ENCODE measurements at places on chromosomes 7 and 10. TPM values are rescaled to one million over a fixed set of nuclear protein-coding genes. Genes with fewer than 3 reads are reported as not detected.

PLEKHS1 gene
- total RNA-seq, result not detected

COL26A1 gene
- not detected for total RNA-seq

PIK3CG gene
- total RNA-seq, result 30.6 TPM

COL17A1 gene
- not detected for total RNA-seq

LDB1 gene
- total RNA-seq, result 103 TPM

PIK3AP1 gene
- 2.9 TPM for total RNA-seq

PAPOLB gene
- total RNA-seq, result not detected

C10orf67 gene
- not detected for total RNA-seq

- H3K36me3 ChIP-seq, result no peaks in the 10 kb centered on the region
- H3K27ac ChIP-seq, result no peak overlapping the region
Measured at GRCh38 chr7:12102126-12102525, 109.0 kb upstream of the TMEM106B start.

- H3K27ac ChIP-seq, result peak overlapping the region; percentile 52
- peak overlapping the region; percentile 59 for H3K4me3 ChIP-seq
- no peaks in the 10 kb centered on the region for H3K27me3 ChIP-seq
- no peaks in the 10 kb centered on the region for H3K4me1 ChIP-seq
- peak; percentile 74 for DNase-seq
Measured at GRCh38 chr7:44145479-44145968, 4.4 kb upstream of the MYL7 start.

GRCh38 chr10:2076528-2076927 is 339.2 kb upstream of the ADARB2 start:
- no peaks in the 10 kb centered on the region for H3K27me3 ChIP-seq
- H3K36me3 ChIP-seq, result no peaks in the 10 kb centered on the region
- H3K27ac ChIP-seq, result no peak overlapping the region
- H3K4me3 ChIP-seq, result no peak overlapping the region
- no peaks in the 10 kb centered on the region for H3K4me1 ChIP-seq

- no peaks in the 10 kb centered on the region for H3K4me1 ChIP-seq
- no peak overlapping the region for H3K27ac ChIP-seq
- DNase-seq, result no peak
Measured at GRCh38 chr10:3281941-3282673, 109.5 kb upstream of the PITRM1 start.

GRCh38 chr10:11411926-11412545 is 199.4 kb downstream of the USP6NL start:
- peaks cover 13% of the 10 kb centered on the region for H3K4me1 ChIP-seq
- no peaks in the 10 kb centered on the region for H3K36me3 ChIP-seq
- DNase-seq, result no peak
- no peak overlapping the region for H3K27ac ChIP-seq
- H3K4me3 ChIP-seq, result no peak overlapping the region

DNA sequence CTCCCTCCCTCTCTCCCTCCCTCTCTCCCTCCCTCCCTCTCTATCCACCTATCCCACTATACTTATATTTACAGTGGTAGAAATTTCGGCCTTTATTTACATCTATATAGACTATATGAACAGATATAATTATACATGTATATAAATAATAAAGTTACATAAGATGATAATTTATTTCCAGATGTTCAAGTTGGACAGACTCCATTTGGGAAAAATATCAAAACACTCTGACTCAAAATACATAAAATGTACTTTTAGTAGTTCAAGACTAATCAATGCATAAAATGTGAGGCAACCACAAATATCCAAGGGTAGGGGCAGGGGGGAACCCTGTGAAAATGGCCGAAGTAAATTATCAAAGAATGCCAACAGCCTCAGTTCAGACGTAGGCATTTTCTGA is 203.0 kb downstream of the FANK1 start:
- no peak overlapping the region for H3K27ac ChIP-seq
- no peak for DNase-seq
- no peaks in the 10 kb centered on the region for H3K27me3 ChIP-seq

- no peak overlapping the region for H3K4me3 ChIP-seq
- H3K4me1 ChIP-seq, result no peaks in the 10 kb centered on the region
- H3K36me3 ChIP-seq, result no peaks in the 10 kb centered on the region
Measured at GRCh38 chr10:52688899-52689298, 83.7 kb downstream of the MBL2 start.

GRCh38 chr10:3054851-3055199 is 12.5 kb upstream of the PFKP start:
- no peak for DNase-seq
- H3K4me3 ChIP-seq, result no peak overlapping the region
- no peak overlapping the region for H3K27ac ChIP-seq
- no peaks in the 10 kb centered on the region for H3K36me3 ChIP-seq

DNA sequence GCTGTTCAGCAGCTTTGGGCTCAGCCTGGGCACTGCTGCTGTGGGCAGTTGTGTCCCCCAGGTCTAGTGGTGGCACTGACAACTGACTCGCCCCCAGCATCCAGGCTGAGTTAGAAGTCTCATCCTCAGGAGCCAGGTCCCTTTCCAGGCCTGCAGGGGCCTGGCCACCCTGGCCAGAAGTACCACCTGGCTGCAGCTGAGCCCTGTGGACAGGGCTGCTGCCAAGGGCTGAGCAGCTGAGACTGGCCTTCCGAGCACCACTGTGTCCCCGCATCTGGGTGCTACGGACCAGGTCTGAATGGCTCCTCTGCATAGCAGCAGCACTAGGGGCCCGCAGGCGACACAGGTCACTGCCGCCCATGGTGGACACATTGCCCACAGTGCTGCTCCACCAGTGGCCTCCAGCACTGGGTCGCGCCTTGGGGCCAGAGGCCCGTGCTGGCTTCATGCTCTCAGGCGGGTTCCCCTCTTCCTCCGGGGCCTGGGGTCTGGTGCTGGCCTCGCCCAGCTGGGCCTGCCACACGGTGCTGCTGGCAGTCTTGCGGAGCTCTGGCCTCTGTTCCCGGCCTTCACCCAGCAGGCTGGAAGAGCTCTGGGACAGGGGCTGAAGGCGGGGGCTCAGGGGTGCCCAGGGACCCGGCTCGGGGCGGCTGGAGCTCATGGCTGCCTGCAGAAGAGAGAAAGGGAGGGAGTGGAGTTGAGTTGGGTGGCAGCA is 6.2 kb downstream of the GPRIN2 start:
- no peaks in the 10 kb centered on the region for H3K4me1 ChIP-seq
- no peak overlapping the region for H3K4me3 ChIP-seq
- peaks cover 2% of the 10 kb centered on the region for H3K27me3 ChIP-seq
- no peak overlapping the region for H3K27ac ChIP-seq
- H3K36me3 ChIP-seq, result no peaks in the 10 kb centered on the region

GRCh38 chr10:49165821-49166483 is 22.2 kb downstream of the TMEM273 start:
- no peak overlapping the region for H3K27ac ChIP-seq
- no peaks in the 10 kb centered on the region for H3K36me3 ChIP-seq
- no peaks in the 10 kb centered on the region for H3K4me1 ChIP-seq
- H3K4me3 ChIP-seq, result no peak overlapping the region
- no peak for DNase-seq
- no peaks in the 10 kb centered on the region for H3K27me3 ChIP-seq

- H3K36me3 ChIP-seq, result no peaks in the 10 kb centered on the region
- H3K4me1 ChIP-seq, result no peaks in the 10 kb centered on the region
- no peak overlapping the region for H3K4me3 ChIP-seq
- DNase-seq, result no peak
Measured at GRCh38 chr10:34835908-34836508, 20.9 kb upstream of the PARD3 start.

- no peaks in the 10 kb centered on the region for H3K36me3 ChIP-seq
- H3K4me3 ChIP-seq, result no peak overlapping the region
- peaks cover 12% of the 10 kb centered on the region for H3K4me1 ChIP-seq
- H3K27ac ChIP-seq, result no peak overlapping the region
Measured at GRCh38 chr10:63391812-63392211, 74.0 kb downstream of the JMJD1C start.

DNA sequence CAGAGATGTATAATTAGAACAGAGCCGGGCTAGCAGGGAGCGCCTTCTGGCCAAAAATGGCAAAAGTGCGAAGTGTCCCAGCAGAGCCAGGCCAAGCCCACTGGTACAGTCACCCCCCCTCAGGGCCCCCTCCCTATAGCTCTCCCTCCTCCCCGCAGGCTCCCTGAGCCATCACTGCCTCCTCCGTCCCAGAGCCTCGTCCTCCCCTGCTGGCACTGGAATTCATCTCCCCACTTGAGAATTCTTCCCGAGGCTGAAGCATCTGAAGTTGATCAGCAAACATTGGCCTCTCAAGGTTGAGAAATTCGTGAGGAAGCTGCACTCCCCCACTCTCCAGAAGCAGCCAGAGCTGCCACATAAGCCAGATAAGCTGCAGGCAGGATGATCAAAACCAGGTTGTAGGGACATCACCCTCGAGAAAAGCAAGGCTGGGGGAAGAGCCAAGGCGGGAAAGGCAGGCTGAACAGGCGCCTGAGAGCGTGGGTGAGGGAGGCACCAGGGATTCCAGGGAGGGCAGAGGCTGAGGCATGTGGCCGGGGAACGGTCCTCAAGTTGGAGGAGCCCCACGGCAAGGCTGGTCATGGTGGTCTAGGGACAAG is 23.4 kb downstream of the CAMK2G start:
- peaks cover 86% of the 10 kb centered on the region for H3K36me3 ChIP-seq
- no peaks in the 10 kb centered on the region for H3K27me3 ChIP-seq
- no peak for DNase-seq
- peaks cover 7% of the 10 kb centered on the region for H3K4me1 ChIP-seq

DNA sequence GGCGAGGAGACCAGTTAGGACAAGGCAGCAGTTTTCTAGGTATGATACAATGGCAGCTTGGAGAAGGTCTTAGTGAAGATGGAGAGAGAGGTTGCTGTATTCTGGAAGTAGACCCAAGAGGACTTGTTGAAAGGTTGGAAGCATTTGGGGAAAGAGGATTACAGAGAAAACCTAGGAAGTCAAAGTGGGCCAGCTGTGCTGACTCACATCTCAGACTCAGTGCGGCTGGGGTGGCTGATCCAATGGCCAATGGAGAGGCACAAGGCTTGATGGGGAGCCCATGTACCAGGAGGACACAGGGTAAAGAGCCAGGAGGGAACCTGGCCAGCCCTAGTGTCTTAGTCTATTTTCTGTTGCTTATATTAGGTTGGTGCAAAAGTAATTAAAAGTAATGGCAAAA is 194.5 kb upstream of the GALNT17 start:
- DNase-seq, result no peak
- H3K36me3 ChIP-seq, result no peaks in the 10 kb centered on the region
- H3K4me3 ChIP-seq, result no peak overlapping the region
- no peaks in the 10 kb centered on the region for H3K4me1 ChIP-seq

GRCh38 chr10:75428434-75429158 is 2.8 kb upstream of the LRMDA start:
- no peak overlapping the region for H3K4me3 ChIP-seq
- no peaks in the 10 kb centered on the region for H3K4me1 ChIP-seq
- no peak overlapping the region for H3K27ac ChIP-seq
- DNase-seq, result no peak
- H3K36me3 ChIP-seq, result no peaks in the 10 kb centered on the region

DNA sequence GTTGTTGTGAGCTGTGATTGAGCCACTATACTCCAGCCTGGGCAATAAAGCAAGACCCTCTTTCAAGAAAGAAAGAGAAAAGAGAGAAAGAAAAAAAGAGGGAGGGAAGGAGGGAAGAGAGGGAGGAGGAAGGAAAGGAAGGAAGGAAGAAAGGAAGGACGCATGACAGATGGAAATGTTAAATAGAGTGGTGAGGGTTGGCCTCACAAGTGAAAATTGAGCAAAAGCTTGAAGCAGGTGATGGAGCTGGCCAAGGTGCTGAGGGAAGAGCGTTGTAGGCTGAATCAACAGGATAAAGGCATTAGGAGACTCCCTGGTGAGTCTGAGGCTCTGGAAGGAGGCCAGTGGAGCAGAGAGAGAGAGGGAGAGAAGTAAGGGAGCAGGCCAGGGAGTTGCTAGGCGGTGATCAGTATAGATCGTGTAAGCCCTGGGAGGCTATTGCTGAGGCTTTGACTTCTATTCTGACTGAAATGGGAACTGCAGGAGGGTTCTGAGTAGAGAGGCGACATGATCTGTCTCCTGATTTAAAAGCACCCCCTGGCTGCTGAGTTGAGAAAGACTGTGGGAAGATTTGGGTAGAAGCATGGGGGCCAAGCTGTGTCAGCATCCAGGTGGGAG is 26.5 kb upstream of the TMEM248 start:
- no peak for DNase-seq
- H3K27me3 ChIP-seq, result no peaks in the 10 kb centered on the region
- H3K4me1 ChIP-seq, result no peaks in the 10 kb centered on the region
- H3K4me3 ChIP-seq, result no peak overlapping the region
- H3K36me3 ChIP-seq, result no peaks in the 10 kb centered on the region

- no peak overlapping the region for H3K27ac ChIP-seq
- H3K4me3 ChIP-seq, result no peak overlapping the region
- no peaks in the 10 kb centered on the region for H3K36me3 ChIP-seq
- DNase-seq, result peak; percentile 34
- no peaks in the 10 kb centered on the region for H3K27me3 ChIP-seq
Measured at GRCh38 chr7:128794020-128794419, 2.3 kb downstream of the CCDC136 start.
